ENCODE measurements at places on chromosomes 5 and 9.

GRCh38 chr9:120862452-120862851 is 14.5 kb downstream of the PHF19 start:
- no peak for DNase-seq

- peak; percentile 2 for DNase-seq
Observed at GRCh38 chr9:12640016-12640587, 53.1 kb upstream of the TYRP1 start.

DNA sequence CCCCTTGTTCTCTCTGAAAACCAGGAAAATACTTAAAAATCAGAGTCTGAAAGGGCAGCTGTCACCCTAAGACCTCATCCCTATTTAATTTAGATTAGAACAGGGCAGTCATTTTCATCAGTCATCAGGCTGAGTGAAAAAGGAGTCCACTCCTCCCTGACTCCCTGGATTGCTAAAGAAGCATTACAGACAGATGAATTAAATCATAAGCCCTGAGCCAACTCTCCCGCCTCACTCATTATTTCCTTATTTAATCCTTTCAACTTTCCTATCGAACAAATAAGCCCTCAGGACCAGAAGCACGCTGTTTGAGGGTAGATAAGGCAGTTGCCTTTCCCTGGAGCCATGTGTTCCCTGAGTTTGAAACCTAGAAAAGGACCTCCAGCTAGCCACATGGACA is 201.9 kb upstream of the ANKRD55 start:
- DNase-seq, result no peak

- no peak for DNase-seq
Observed at GRCh38 chr5:37875051-37875787, 35.4 kb upstream of the GDNF start.

GRCh38 chr9:1024112-1024511 is 26.0 kb upstream of the DMRT2 start:
- no peak for DNase-seq

DNA sequence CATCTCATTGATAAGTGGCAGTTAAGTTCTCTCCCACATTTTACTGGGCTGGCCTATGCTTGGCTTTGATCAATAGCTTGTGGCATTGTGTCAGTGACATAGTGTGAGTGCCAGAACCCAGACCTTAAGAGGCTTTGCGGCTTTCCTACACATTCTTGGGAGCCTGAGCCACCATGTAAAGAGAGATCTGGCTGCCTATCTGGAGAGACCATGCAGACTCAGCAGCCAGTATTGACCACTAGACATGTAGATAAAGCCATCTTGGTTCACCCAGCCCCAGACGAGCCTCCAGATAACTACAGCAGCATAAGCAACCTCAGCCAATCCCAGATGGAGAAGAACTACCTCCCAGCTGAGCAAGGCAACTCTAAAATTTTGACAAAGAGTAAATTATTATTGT is 28.6 kb downstream of the C9orf153 start:
- DNase-seq, result no peak

GRCh38 chr9:6305954-6306563 is 22.1 kb upstream of the TPD52L3 start:
- DNase-seq, result peak; percentile 6

GRCh38 chr9:83304686-83305085 is 233.5 kb downstream of the FRMD3 start:
- DNase-seq, result peak; percentile 71

- DNase-seq, result no peak
Observed at GRCh38 chr9:127112735-127113161, 9.7 kb downstream of the ANGPTL2 start.

DNA sequence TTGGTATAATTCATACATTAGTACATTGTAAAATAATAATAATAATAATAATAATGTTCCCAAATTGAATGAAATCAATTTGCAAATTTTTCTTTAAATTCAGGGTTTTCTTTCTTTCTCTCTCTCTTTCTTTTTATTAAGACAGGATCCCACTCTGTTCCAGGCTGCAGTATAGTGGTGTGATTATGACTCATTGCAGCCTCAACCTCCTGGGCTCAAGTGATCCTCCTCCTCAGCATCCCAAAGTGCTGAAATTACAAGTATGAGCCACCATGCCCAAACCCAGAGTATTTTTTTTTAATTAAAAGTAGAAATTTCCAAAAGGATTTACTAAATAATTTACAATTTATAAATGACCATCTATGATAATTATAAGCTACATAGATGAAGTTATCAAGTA is 117.7 kb downstream of the HOMER1 start:
- DNase-seq, result no peak

DNA sequence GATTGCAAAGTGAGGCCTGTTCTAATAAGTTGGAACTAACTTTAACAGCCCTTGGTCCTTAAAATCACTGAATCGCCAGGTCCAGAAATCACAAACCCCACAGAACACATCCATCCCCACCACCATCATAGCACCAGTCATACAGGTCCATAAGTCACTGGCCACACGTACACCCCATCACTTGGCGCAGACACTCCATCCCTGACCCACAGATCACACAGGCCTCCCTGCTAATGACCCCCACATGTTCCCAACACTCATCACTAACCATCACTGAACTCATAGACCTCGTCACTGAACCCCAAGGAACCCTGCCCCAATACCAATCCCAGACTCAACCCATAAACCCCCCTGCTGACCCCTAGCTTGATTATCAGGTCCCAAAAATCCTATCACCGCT is 41.2 kb upstream of the ZNF300 start:
- DNase-seq, result no peak

- DNase-seq, result no peak
Observed at GRCh38 chr9:130128733-130129431, 43.3 kb upstream of the NCS1 start.

- no peak for DNase-seq
Observed at GRCh38 chr5:95815155-95815729, 7.3 kb downstream of the GLRX start.

DNA sequence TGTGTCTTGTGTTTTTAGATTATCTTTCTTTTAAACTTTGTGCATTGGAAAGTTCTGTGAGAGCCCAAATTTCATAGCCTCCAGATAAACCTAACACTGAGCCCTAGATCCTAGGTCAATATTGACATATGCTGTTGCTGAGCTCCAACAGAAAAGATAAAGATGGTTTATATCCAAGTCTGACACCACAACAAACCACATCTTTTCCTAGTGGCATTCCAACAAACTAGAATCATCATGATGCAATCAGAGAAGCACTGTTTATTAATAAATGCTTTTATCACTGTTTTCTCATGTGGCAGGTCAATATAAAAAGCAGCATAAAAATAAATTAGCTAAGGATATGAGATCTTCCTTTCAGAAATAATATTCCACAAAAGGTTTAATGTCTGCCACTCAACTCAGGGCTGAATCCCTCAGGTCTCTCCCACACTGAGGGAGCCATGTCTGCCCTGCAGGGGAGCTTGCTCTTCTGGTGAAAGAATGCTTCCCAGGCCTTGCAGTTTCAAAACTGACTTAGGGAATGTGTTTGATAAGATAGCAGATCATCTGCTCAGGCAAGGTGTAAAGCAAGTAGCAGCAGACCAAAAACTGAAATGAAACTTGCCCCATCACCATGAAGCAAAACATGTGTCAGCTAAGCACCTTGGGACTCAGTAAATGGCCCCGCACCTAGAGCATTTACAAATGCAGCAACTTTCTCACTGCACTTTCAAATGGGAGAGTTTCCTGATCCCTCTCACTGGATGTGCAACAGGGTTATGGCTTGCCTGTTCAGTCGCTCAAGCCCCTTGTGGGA is 493.0 kb downstream of the AGTPBP1 start:
- DNase-seq, result no peak

DNA sequence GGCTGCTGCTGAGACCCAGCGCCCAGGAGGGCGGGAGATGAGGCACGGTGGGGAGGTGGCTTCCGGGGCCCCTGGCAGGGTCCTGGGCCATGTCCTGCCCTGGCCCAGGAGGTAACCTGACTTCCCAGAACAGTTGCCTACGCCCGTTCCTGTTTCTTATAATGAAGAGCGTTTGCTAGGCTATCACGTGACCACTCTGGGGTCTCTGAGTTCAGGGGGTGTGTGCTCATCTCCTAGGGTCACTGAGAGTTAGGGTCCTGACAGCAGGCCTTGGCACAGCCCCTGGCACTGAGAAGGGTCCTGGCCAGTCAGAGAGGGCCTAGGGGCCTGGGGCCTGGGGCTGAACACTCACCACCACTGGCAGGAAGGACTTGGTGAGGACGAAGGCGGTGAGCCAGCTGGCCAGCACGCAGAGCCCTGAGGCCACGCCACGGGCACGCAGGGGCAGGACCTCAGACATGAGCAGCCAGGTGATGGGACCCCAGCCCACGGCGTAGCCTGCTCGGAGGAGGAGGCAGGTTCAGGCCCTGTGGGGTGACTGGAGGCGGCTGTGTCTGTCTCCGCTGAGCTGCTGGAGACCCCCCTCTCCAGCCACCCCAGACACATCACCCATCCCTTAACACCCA is 6.0 kb downstream of the SLC2A6 start:
- DNase-seq, result no peak

- DNase-seq, result peak; percentile 16
Observed at GRCh38 chr5:83034036-83034435, 43.2 kb downstream of the TMEM167A start.

GRCh38 chr9:94934816-94935328 is 208.4 kb downstream of the AOPEP start:
- no peak for DNase-seq

GRCh38 chr9:10436756-10437155 is 176.0 kb downstream of the PTPRD start:
- DNase-seq, result no peak

- DNase-seq, result no peak
Observed at GRCh38 chr9:121567500-121568342, 68.1 kb upstream of the GGTA1 start.

DNA sequence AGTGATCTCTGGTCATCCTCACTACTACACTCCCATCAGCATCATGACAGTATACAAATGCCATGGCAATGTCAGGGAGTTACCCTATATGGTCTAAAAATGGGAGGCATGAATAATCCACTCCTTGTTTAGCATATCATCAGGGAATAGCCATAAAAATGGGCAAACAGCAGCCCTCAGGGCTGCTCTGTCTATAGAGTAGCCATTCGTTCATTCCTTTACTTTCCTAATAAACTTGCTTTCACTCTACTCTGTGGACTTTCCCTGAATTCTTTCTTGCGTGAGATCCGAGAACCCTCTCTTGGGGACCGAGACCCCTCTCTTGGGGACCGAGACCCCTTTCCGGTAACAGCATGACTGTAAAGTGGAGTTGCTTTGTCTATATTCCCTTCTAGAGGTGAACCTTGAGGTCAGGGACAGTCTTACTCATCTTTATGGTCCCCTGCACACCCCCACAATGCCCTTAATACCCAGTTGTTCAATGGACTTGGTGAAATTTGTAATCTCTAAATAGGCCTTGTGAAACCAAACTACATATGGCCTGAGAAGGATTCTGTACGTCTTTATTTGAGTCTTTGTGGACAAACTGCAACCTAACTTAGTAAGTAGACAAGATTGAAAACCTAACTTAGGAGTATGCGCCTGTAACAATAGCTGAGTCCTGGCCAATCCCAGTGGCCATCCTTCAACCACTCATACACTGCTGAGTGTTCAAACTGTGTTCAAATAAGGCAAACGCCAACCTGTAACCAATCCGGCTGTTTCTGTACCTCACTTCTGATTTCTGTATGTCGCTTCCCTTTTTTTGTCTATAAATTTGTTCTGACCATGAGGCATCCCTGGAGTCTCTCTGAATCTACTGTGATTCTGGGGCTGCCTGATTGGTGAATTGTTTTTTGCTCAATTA is 32.3 kb upstream of the UBTD2 start:
- DNase-seq, result no peak

GRCh38 chr5:75034137-75034739 is 18.1 kb downstream of the GCNT4 start:
- no peak for DNase-seq

DNA sequence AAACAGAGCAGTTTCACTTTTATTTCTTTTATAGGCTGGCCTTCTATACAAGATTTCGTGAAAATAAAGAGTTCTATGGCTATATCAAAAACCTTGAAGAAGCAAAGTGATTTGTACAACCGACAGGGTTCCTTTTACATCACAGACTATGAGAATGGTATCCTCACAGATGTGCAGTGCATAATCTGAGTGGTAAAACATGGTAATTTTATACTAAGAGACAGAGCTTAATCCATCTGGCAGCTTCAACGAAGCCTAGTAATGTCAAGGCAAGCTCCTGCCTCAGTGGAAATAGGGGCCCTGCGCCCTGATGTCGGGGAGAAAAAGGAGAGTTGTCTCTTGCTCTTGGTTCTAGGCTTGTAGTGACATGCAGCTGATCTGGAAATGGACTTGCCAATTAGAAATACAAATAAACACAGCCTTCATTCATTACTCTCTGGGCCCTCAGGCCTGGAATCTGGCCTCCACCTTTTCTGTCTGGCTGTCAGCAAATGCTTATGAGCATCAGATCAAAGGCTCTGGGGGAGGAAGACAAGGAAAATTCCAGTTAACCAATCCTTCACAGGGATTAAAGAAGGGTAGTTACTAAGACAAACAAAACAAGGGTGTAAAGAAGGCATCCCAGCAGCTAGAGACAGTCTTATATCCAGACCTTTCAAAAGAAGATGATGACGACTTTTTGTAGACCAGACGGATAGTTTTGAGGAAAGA is 33.6 kb upstream of the TRIM32 start:
- no peak for DNase-seq

DNA sequence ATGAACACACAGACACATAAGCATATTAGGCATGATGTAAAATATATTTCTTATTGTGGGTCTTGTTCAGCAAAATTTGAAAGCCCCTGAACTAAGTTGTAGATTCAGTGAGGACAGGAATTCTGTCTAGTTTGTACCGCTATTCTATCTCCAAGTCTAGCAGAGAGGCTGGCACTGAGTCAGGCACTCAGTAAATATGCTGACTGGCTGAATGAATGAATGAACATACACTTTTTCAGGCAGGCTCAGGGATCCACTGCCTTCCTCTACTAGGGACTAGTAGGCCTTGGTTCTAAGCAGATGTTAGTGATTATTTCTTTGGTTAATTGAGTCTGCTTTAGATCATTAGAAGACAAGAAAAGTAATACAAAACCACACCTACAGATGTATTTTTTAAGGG is 157.5 kb downstream of the ZSWIM6 start:
- DNase-seq, result no peak

DNA sequence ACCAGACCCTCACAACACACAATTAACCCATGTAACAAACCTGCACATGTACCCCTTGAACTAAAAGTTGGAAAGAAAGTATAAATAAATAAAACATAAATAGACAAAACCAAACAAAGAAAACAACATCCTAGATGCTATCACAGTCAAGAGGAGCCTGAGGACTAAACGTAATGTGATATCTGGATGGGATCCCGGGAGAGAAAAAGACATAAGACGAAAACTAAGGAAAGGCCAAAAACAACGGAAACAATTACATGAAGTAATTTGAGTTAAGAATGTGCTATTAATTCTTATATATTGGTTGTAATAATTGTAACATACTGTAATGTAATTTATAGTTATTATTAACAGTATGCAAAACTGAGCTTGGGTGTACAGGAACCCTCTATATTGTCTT is 793.9 kb downstream of the SEMA5A start:
- DNase-seq, result no peak

- DNase-seq, result no peak
Observed at GRCh38 chr9:34651876-34652601, at the start of gene IL11RA. TSS of gene IL11RA (plus strand) at chr9:34652185. CDS start at chr9:34655218, 3,033 bp downstream.

Data from NCI-H2107 (cell line).